ENCODE measurements at places on chromosomes 12 and 14.

- no peak for DNase-seq
These were observed 151.6 kb downstream of the KICS2 start for GRCh38 chr12:64070454-64070853.

DNA sequence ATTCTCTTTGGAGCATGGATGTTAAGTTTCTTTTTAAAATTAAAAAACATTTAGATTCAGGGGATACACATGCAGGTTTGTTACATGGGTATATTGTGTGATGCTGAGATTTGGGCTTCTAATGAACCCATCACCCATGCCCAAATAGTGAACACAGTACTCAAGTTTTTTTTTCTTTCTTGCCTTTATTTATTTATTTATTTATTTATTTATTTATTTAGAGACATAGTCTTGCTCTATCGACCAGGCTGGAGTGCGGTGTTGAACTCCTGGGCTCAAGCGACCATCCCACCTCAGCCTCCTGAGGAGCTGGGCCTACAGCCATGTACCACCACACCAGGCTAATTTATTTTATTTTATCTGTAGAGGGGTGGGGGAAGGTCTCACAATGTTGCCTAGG, 2.2 kb upstream of the NCKAP1L start:
- no peak for DNase-seq

GRCh38 chr12:77796775-77797174, 33.9 kb upstream of the NAV3 start:
- DNase-seq = no peak

- DNase-seq = no peak
These were observed 506 bp upstream of the TBX5 start for GRCh38 chr12:114406316-114406983.

GRCh38 chr14:60510254-60510950, 1.5 kb downstream of the SIX6 start:
- no peak for DNase-seq

DNA sequence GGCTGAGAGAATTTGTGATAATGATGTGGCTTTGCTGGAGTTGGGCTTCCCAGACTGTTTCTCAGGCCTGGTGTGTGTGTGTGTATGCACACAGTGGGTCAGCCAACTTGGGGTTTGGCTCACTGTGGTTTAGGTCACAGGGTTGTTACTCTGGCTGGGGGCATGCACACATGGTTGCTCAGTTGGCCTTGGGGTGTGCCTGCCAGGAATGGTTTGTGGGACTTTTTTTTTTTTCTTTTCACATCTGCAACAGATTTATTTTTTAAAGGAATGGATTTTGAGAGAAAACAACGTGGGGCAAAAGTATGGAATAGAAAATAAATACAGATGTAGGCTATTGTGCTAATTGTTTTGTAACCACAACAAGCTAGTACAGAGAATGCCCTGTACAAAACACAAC, 25.0 kb upstream of the GTF2A1 start:
- no peak for DNase-seq

DNA sequence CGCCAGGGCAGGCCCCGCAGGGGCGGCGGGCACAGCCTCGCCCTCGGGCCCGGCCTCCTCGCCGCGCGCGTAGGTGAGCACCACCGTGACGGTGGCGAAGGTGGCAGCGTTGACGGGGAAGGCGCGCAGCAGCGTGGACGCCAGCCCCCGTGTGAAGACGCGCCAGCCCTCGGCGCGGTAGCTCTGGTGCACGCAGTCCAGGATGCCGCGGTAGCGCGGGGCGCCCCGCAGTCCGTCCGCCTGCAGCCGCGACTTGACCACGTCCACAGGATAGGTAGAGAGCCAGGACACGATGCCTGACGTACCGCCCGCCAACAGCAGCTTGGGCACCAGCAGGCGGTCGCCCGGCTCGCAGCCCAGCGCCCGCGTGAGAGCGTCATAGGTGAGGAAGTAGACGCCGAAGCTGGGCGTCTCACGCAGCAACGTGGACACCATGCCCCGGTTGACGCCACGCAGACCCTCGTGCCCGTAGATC, 13.9 kb downstream of the SLC25A29 start:
- no peak for DNase-seq

DNA sequence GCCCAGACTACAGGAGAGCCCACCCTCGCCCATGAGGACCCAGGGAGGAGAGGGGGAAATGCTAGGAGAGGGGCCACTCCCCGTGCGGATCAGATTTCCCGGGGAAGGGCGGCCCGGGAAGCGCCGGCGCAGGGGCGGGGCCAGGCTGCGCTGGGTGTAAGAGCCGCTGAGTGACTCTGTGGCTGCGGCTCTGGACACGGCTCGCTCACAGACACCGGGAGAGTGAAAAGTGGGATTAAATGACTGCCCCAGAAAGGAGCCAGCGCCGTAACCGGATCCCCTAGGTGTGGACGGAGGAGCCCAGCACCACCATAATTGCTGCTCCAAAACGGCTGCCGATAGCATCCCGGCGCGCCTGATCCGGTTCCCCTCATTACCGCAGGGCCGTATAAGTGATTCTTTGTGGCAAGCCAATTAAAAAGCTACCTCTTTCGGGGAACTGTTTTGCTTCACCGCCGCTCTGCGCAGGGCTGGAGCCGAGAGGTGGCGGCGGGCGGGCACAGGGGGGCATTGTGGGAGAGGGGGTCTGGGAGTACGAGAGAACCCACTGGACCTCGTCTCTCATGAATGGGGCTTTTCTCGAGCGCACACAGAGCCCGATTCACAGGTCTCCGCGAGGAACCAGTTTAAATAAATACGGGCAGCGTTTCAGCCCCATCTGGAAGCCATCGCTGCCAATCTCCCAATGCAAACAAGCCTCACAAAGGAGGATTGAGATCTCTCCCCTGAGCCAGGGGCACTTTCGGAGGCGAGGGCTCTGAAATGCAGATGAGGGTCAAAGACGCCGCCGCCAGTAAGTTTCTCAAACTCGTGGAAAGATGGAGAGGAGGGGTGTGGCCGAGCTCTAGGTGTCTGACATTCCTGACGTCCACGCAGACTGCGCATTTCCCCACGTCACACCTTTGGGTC, 2.5 kb downstream of the COL2A1 start:
- DNase-seq = peak; percentile 2

DNA sequence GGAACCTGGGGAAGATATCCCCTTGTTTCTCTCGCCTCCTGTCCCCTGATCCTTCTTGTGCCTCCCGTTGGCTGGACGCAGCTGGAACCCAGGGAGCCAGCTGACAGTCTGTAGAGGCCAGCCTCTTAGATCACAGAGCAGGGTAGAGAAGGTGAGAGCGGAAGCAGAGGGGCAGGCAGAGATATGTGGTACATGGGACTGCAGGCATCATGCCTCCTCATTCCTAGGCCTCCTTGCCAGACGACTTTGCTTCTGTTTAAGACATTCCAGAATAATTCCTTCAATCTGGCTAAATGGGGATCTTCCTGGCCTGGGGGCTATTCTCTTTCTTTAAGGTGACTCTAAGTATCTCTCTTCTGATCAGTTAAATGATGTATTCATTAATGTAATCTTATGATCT, 89.4 kb upstream of the MAX start:
- DNase-seq = no peak

GRCh38 chr14:48615618-48616017, 940.2 kb upstream of the MDGA2 start:
- no peak for DNase-seq

- no peak for DNase-seq
These were observed 40.7 kb downstream of the C12orf50 start for GRCh38 chr12:87988534-87988933.

DNA sequence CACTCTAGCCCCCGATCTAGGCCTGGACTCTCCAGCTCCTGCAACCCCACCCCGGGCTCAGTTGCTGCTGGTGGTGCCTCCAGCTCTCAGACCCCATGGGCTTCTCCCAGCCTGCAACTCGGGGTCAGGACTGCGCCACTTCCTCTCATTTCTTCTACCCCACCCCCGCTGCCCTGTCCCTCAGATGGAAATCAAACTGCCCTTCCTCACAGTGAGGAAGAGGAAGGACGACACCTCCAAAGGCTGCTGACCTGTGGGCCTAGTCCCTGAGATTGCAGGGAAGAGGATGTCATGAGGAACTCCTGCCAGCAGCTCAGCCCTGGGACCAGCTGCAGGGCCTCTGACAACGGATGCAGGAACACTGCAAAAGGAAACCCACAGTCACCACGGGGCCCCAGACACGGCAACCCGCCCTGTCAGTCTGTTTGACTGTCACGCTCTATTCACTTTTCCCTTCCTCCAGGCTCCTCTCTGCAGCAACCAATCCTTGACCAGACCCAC, 29.3 kb upstream of the PNMA1 start:
- DNase-seq = peak; percentile 64

- no peak for DNase-seq
These were observed 46.7 kb downstream of the HSPB8 start for GRCh38 chr12:119225454-119225853.

GRCh38 chr14:91786188-91786587, 54.3 kb upstream of the CATSPERB start:
- no peak for DNase-seq

All from CD4-positive, alpha-beta T cell treated with Interleukin-17A for 1 hour (primary cell).